ENCODE measurements at places on chromosomes 2 and 18. TPM values are rescaled to one million over a fixed set of nuclear protein-coding genes. Genes with fewer than 3 reads are reported as not detected.

DNA sequence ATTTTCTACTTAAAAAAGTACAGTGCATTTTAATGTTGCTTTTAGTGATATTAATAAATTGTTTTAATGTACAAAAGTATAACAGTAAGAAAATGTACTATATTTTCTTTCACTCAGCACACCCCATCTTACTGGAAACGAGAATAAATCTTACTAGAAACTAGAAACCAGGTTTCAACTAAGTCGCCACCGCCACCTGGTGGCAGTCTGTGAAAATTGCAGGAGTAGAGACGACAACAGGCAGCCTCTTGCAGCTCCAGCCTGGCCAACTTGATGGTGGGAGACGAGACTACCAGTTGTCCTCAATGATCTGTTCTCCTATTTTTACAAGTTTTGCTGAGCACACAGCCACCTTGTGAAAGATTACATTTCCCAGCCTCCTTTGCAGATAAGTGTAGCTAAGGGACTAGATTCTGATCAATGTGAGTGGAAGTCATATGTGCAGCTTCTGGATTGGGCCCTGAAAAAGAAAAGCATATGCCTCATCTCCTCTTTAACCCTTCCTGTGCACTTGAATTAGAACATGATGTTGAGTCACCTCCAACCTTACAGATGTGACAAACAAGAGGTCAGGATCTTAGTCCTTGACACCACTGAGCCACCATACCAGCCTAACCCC is 8.7 kb downstream of the OTOF start:
- DNase-seq, result peak; percentile 85

GRCh38 chr18:76416911-76417310 is 78.1 kb downstream of the ZNF516 start:
- DNase-seq, result no peak

DNA sequence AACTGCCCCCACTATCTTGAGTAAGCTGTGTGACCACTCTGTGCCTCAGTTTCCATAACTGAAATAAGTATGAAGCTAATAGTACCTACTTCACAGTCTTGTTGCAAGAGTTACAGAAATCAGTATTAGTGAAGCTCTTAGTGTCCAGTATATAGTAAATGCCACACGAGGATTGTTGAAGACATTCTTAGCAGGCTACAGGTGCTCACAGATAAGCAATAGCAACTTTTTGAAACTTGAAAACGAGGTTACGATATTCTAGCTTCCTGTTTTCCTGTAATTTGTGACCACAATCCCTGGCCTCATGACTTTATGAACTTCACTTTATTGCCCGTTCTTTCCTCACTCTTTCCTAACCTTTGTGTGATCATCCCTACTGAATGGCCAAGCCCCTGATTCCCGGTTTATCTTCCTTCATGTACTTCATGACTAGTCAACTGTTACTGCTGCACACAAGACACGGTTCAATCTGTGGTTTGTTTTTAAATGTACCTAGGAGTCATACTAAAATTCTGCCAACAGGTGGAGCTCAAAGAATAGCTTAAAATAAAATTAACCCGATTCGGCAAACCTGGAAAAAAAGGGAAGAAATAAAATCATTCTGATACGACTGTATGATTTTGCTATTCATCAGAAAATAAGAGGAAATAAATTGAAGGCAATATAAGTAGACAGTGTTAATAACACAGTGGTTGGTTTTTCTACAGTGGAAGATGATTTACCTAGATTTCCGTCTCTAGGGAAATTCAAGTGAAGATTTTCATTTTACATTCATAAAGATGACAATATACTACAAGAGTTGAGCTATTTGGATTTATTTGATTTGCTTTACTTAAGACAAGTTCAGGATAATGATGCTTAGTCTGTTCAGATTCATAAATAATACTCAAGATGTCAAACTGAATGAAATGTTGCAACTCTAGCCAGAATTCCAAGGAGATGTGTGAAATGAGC is 38.1 kb upstream of the STAT1 start:
- DNase-seq, result peak; percentile 73

DNA sequence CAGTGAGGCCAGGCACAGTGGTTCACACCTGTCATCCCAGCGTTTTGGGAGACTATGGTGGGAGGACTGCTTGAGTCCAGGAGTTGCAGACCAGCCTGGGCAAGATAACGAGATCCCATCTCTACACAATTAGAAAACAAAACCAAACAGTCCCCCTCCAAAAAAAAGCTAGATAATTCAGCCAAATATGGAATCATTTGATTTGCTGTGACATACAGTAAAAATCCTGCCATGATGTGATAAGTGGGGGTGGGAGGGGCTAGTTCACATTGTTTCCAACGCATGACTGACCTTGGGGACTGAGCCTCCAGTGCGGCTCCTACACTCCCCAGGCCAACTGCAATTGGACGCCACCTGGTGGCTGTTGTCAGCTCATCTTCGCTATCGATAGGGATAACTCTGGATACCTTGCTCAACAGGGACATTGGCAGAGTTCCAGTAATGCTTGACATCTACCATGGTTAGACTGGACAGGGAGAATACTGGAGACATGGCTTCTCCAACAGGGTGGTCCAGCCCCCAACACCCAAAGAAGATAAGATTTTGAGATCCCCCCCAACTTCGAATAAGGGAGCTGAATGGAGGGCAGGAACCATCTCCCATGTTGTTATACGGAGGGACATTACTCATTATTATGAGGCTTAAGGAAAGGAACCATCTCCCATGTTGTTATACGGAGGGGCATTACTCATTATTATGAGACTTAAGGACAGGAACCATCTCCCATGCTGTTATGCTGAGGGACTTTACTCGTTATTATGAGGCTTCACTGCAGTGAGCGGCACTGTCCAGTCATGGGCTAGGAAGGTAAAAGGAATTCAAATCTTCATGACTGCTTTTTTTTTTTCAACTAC is 135.9 kb downstream of the TGIF1 start:
- peak; percentile 95 for DNase-seq

- no peak for DNase-seq
Measured at GRCh38 chr2:195106681-195107380, 550.2 kb upstream of the SLC39A10 start.

DNA sequence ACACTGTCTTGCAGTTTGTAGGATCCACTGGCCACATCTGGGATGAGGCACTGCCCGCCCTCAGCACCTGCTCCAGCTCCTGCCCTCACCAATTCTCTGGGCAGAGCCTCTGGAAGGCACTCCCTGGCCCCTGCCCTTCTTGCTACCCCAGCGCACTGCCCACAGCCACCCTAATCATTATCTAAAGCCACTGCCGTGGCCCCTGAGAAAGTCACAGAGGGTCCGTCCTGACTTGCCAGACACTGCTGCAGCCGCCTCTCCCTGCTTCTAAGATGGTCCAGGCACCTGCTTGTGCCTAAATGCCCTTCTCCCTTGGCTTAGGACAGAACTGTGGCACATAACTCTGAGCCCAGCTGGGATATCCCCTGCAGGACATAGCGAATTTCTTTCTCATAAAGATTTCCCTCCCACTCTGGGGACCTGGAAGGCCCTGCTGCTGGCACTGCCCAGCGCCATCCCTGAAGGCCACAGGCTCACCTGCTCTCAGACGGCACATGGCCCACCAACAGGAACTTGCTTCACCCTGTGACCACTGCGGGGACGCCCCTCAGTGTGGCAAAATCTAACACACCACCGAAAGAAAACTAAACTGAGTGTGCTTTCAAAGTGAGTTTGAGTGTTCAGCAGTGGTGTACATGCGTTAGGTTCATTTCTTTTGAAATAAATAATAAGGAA is 244.9 kb downstream of the HDAC4 start:
- no peak for DNase-seq

- DNase-seq, result peak; percentile 26
Measured at GRCh38 chr2:37784071-37784758, 112.8 kb upstream of the CDC42EP3 start.

- peak; percentile 46 for DNase-seq
Measured at GRCh38 chr2:239035361-239035814, 187.5 kb downstream of the TWIST2 start.

DNA sequence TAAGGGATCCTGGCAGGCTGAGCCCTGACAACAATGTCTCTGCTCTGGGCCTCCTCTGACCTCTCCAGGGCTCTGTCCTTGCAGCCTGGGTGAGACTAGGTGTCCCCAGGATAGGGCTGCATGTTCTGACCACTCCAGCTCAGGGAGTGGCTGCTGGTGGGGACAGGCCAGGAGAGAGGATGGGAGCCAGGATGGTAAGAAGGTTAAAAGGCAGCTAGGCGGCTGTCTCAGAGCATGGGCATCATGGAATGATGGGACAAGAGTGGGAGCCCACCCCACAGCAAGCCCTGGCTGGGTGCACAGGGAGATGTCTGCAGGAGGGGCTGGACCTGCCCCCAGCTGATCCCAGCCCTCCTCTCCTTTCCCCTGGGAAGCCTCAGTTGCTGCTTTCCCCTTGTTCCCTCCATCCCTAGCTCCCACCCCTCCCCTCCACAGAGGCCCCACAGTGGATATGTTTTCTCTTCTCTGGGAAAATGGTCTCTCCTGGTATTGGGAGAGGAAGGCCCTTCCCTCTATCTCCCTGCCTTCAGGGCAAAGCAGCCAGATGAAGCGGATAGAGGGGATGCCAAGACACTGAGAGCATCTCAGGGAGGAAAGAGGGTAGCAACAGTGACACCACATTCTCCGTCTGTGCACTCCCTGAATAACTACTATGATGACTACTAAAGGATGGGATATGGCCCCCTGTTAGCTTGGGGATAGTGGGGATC is 334.3 kb downstream of the DYSF start:
- no peak for DNase-seq

GRCh38 chr2:40746191-40746590 is 294.3 kb upstream of the SLC8A1 start:
- peak; percentile 0 for DNase-seq

- peak; percentile 36 for DNase-seq
Measured at GRCh38 chr2:20013126-20013849, 820 bp upstream of the MATN3 start.

DNA sequence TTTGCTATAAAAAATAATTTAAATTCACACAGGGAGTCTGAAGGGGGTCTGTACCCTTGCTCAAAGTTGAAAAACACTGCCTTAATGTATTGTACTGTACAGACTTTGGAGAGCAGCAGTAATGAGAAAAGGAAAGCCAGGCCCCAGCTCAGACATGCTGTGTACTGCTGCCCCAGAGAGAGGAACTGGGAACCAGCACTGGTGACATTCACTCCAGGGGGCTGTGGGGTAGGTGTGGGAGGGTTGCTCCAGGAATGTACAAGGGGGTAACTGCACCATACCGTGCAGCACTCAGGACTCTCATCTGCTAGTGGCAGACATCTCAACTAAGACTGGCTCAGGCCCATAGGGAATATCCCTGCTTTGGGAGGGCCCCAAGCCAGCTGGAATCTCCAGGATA is 146.0 kb upstream of the RMP24 start:
- DNase-seq, result no peak

DNA sequence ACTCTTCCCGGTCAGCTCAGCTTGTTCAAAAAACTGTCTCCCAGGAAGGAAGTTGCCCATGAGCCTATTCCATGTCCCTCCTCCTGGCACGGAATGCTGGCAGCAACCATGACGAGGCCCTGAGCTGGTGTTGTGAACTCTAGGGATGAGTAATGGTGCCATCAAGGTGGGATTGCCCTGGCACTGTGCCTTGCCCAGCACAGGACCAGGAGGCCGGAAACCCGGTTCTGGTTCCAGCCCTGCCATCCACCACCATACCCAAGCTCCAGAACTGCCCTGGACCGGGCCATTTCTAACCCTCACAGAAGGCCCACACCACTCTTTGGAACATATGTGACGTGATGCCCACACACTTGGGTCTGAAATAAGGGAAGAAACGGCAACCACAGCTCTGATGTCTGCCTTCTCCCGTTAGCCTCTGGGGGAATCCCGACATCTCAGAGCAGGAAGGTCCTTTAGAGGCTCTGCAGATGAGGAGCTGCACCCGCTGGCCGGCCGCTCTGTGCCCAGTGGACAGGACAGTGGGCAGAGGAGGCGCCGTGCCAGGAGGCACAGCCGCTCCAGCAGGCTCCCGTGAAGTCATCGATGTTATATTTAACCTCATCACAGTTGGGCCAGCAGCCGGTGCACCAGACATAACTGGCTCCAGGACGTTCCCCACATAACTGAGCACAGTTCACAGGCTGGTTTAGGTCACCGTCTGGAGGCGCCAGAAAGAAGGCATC is 462.1 kb upstream of the ID2 start:
- DNase-seq, result no peak

- DNase-seq, result no peak
Measured at GRCh38 chr2:197254776-197255530, 55.6 kb downstream of the ANKRD44 start.

DNA sequence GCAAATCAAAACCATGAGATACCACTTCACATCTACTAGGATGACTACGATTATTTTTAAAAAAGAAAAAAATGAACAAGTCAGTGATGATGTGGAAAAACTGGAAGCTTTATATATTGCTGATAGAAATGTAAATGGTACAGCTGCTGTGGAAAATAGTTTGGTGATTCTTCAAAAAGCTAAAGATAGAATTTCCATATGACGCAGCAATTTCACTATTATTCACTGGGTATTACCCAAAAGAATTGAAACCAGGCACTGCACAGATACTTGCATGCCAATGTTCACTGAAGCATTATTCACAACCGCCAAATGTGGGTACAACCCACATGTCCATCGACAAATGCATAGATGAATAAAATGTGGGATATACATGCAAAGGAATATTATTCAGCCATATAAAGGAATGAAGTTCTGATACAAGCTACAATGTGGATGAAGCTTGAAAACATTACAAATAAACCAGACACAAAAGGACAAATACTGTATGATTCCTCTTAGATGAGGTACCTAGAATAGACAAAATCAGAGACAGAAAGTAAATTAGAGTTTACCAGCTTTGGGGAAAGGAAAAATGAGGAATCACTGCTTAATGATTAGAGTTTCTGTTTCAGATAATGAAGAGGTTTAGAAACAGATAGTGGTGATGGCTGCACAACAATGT is 11.1 kb downstream of the RTTN start:
- no peak for DNase-seq

GRCh38 chr2:227025510-227025909 is 138.5 kb downstream of the COL4A4 start:
- no peak for DNase-seq

DNA sequence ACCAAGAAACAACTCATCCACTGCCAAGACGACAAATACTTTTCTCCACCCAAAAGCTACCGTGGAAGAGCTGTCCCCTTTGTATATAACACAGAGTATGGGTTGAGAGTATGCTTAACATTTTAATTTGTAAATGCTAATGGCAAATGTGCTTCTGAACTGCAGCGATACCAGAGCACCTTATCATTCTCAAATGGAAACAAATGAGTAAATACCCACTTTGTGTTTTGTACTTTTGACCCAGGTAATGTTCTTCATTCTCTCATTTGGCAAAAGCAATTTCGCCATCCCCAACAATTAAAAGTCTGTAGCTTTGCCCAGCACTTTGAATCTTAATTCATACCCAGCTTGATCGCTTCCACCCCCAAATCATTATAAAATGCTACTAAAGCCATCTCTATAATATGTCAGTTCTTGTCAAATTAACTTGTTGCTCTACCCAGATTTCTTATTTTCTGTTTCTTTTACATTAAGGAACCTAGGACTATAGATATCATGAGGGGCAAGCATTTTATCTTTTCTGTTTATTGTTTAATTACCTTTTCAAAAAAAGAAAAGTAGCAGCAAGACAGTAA is 6.2 kb upstream of the POU3F3 start:
- DNase-seq, result no peak

GRCh38 chr2:140144611-140145010 is 1364.4 kb upstream of the NXPH2 start:
- DNase-seq, result no peak

CNDP1 gene
- total RNA-seq, result not detected

MYOM1 gene
- 2.2 TPM for total RNA-seq

PKDCC gene
- 2.6 TPM for total RNA-seq
